ENCODE measurements at places on chromosomes 5 and 9.

GRCh38 chr5:134273642-134274395, 47.9 kb upstream of the PPP2CA start:
- no peak for DNase-seq

GRCh38 chr9:79371948-79372555, 199.7 kb upstream of the TLE4 start:
- DNase-seq, result no peak

GRCh38 chr9:126938327-126938726, 23.7 kb downstream of the RALGPS1 start:
- DNase-seq, result no peak

DNA sequence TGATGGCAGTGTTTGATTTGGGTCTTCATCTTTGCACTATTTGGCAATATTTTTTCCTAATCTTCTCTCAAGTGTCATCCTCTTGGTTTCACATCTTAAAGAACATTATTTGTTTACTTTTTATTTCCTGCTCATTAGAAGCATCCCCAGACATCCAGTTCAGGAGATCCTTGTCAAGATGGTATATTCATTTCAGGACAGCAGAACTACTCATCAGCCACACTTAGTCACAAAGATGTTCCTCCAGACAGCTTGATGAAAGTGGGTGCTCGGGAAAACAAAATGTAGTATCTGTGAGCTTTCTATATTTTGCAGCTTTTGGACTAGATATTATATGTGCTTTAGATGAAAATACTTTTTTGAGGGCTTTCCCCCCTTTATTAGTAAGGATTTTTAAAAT, 72.1 kb upstream of the SREK1 start:
- DNase-seq, result no peak

DNA sequence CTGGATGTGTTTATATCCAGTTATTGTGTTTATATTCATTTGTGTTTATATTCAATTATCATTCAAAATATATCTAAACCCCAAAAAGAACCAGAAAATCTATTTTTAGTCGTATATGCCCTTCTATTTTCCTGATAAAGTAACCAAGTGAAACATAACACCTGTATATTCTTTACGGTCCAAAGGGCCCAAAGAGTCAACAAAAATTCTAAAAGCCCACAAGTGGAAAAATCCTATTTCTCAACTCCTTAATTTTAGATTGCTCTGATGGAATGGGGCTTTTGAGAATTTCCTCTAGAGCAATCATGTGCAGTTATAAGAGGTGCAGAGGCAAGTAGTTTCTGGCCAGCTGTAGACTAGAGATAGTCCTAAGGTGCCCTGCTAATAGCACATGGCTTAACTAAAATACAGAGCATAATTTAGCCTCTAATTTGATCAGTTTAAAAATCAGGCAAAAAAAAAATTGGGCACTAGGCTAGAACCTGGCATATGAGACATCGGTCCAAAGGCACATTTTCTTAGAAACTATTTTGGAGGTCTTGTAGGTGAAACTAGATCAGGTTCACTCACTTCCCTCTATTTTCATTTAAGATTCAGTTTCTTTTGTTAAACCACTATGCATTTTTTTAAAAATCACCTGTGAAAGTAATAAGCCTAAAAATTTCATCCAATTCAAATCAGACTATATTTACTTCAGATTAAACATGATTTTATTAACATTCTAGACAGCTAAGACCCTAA, 256.0 kb downstream of the FBXL17 start:
- no peak for DNase-seq

GRCh38 chr9:126393876-126394275, 67.2 kb downstream of the MVB12B start:
- peak; percentile 57 for DNase-seq

GRCh38 chr5:154403776-154404387, 41.9 kb upstream of the SAP30L start:
- DNase-seq, result peak; percentile 33

GRCh38 chr5:93401634-93402213, 179.3 kb downstream of the NR2F1-AS1 start:
- no peak for DNase-seq

GRCh38 chr5:59517926-59518585, 375.5 kb downstream of the PDE4D start:
- DNase-seq, result peak; percentile 72
